ENCODE measurements at places on chromosomes 7 and 10.

DNA sequence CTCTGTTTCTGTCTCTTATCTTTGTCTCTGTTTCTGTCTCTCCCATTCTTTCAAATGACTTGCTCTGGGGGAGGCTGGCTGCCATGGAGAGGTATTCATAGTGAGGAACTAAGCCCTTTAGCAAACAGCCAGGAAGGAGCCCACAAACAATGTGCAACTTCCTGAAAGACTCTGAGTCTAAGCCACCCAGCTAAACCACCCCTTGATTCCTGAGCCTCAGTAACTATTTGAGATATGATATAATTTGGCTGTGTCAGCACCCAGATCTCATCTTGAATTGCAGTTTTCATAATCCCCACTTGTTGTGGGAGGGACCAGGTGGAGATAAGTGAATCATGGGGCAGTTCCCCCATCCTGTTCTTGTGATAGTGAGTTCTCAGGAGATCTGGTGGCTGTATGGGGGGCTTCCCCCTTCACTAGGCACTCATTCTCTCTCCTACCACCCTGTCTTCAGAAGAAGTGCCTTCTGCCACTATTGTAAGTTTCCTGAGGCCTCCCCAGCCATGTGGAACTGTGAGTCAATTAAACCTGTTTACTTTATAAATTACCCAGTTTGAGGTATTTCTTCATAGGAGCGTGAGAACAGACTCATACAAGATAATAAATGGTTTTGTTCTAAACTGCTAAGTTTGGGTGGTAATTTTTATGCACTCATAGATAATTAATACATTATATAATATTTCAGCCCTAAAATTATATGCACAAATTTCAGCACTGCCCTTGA is 121.2 kb upstream of the FOXP2 start:
- DNase-seq = no peak

GRCh38 chr10:29370097-29371092 is 81.5 kb downstream of the LYZL1 start:
- DNase-seq = no peak

- no peak for DNase-seq
Measured at GRCh38 chr10:62632071-62632809, 172.3 kb upstream of the ADO start.

- DNase-seq = no peak
Measured at GRCh38 chr7:120395526-120396019, 122.6 kb downstream of the KCND2 start.
